CD4-positive, alpha-beta T cell treated with Interleukin-2 at 100 ng/mL for 4 hours (primary cell): ENCODE measurements at places on chromosomes 3 and 15.

DNA sequence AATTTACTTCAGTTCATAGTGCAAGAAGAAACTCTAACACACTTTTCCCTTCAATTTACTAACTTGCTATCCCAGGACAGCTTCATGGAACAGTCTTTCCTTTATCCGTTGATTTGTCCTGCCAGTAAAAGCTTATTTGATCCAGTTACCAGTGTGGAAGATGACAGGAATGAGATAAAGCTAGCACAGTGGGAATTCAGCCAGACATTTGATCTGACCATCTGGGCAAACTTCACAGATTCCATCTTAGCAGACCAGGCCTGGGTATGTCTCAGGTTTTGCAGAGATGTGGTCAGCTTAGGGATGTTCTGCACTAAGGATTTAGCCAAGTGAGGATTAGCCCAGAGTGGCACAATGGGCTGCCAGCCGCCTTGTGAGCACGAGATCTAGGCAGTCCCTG, 19.7 kb downstream of the CEMIP start:
- no peak for DNase-seq

DNA sequence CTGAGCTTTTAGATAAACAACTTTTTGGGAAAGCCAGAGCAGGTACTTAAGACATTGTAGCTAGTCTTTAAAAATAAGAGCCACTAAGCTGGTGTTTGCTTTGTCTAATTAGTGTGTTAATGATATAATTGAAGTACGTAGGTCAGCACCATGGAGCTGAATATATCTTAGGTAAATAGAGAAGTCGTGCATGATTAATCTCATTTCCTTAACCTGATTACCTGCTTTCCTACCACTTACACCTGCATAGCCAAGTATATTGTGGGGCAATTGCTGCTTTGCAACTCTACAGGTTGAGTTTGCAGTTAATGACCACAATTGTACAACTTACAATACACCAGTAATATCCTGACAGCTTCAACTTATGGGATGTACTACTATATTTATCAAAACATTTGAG, 17.6 kb upstream of the TOPAZ1 start:
- no peak for DNase-seq

DNA sequence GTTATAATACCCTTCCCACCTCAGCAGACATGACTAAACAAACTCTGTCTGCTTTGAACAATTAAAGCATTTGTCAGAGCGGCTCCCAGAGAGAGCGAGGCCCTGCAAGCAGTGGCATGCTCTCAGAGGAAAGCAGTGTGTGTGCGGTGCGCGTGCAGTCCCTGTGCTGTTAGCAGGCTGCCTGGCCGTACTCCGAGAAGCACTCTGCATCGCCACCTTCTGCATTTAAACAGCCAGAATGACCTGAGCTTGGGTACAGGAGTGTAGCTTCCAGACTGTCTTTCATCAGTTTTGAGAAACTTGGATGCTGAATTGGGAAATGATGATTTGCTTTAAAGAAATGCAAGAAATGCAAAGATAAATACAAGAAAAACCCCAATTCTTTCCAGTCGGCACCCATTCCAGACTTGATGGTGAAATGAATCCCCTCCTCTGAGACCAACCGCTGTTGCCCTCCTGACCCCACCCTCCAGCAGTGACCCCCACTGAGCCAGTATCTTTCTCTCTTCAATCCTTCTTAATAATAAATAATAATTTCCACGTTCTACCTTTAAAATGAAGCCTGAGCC, 113.5 kb downstream of the VGLL4 start:
- DNase-seq: no peak

DNA sequence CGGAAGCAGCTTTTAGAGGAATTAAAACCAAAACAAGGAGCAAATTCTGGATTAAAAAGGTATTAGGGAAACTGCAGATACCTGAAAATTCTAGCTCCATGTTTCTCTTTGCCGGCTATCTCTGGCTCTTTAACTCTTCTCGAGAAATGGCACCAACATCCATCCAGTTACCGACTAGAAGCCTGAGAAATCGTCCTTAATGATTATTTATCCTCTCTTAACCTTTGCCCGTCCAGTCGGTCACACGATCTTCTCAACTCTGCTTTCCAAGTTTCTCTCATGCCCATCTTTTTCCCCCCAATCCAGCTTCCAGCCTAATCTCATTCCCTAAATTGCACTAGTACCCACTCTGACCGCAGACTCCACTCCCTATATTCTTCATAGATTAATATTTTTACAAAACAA, 596 bp upstream of the SGO1 start:
- no peak for DNase-seq

- no peak for DNase-seq
Measured at GRCh38 chr3:115251509-115251908, 104.4 kb upstream of the ZBTB20 start.

DNA sequence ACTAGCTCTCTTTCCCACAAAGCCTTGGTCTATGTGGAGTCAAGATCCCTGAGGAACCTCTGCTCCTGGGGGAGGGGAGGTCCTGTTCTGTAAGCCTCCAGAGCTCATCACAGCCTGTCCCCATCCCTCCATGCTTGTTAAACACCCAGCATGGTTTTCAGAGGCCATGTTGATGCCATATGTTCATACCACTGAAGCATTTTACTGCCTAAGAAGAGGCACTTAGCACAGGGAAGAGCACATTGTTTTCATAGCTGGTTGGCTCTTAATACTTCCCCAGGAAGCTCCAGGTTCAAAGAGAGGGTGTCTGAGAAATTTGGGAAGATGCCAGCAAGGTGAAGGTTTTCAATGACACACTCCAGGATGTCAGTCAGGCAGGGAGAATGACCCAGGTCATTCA, 25.6 kb downstream of the CPNE4 start:
- DNase-seq: no peak

DNA sequence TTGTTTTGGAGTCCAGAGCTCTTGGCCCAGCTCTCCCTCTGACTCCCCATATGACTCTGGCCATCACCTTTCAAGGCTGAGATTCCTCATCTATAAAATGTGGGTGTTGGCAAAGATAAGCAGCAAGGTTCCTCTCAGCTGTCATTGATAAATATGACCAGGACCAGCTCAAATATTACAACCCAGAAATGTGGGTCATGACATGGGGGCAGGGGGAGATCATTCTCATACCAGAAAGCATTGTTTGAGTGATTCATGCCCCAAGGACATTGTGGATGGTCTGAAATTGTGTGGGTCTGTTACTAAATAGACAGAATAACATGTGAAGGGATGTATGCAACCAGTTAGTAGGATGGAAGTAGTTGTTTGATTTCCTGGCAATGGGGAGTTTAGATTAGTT, 13.9 kb downstream of the UPK1B start:
- no peak for DNase-seq

DNA sequence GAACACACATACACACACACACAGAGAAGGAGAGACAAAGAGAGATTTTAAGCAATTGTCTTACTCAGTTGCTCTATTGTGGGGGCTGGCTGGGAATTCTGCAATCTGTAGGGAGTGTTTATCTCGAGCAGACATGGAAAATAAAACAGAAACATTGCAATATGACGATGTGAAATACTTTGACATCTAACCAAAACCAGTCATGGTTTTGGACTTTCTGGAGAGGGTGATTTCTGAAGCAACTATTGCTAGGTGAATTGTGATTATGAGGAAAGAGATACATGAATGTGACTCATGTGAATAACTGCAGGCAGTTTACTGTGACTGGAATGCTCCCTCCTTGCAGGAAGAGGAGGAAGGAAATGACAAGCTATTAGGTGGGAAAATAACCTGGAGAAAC, 12.3 kb upstream of the PHLDB2 start:
- no peak for DNase-seq

DNA sequence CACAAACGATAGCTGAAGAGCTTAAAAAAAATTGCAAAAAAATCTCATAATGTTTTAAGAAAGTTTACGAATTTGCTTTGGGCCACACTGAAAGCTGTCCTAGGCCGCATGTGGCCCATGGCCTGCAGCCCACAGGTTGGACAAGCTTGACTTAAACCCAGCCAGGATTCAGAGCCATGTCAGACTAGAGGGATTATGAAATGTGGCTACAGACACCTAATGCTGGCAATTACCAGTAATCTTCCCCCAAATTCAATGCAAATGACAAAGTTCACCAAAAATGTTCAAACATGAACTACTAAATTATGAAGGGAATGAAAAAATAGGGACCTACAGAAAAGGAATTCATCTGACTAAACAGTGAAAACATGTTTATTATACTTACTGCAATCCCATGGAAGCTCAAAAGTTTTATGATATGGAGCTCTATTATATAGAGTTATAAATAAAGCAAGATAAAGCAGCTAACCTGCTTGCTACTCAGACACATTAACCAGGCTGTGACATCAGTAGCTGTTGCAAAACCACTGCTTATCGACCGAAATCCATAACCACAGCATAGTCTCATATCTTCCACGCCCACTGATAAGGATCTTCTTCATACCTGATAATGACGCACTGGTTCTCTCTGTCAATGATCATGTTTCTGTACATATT, 49.2 kb downstream of the LDHAL6B start:
- DNase-seq: peak; percentile 11

DNA sequence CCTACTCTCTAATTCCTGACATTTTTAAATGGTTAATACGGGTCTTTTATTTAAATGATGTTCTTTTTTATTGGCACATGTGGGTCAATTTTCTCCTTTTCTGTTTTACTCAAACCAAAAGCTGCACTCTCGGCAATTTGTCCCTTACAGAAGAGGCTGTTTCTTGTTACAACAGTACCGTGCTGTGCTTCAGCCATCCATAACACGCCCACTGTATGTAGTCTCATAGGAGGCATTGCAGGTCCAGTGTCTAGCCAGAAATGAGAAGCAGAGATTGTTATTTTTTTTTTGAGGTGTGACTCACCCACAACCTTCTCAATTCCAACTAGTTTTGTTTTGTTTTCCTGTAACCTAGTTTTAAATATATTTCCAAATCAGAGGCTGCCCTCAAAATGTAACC, 164.6 kb downstream of the GMNC start:
- DNase-seq: no peak

DNA sequence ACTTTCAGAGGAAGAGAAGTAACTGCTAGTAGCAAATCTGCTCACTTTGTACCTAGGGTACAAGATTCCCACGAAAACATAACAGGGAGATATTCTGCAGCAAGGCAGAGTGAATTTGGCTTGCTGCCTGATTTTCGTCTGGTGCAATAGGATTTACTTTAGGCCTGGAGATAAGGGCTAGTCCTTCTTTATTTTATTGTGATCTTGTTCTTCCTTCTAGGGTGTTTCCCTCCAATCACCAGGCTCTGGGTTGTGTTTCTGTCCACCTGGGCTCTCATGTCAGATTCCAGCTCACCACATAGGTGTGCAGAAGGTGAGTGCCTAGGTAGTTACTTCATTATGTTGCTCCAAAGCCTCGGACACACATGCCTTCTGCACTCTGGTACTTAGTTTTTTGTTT, 211.8 kb upstream of the RGMA start:
- no peak for DNase-seq

DNA sequence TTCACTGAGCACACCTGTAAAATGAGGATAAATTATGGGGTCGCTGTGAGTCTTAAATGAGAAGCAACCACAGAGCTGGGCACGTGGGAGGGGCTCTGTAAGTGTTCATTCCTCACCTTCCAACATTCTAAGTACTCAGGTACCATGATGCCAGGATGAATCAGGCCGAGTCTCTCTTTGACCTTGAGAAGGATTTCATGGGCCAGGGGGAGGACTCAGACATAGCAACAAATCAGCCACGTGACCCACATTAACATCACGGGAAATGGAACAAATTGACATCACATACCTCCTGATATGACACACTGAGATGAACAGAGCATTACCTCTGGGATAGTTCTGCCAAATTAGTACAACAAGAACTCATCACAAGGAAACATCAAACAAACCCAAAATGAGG, 35.2 kb upstream of the USP3 start:
- peak; percentile 38 for DNase-seq

DNA sequence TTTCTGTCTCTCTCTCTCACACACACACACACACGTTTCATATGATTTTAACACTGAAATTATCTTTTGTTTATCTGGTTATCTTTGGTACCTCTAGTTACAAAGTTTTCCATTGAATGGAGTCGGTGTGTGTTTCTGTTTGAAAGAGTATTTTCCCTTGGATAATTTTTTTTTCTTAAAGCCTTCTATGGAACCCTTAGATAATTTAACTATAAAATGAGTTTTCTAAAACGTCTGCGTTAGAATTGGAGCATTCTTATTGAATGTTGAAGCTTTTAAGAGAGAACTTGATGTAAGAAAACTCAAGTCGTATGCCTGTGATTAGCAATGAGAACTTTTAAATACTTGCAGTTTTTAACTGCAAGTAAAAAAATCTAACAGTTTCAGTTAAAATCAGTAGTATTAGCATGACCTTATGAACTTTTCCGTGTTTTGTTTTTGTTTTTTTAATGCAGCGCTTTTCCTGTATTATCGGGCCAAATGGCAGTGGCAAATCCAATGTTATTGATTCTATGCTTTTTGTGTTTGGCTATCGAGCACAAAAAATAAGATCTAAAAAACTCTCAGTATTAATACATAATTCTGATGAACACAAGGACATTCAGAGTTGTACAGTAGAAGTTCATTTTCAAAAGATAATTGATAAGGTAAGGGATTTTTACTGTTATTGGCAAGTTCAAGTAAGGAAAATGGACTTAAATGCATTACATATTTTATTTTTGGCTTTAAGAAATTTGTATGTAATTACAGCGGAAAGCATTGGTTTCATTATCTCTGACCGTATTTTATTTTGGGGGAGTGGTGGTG, 3.0 kb downstream of the SMC4 start:
- no peak for DNase-seq

GRCh38 chr3:193207290-193208273, 33.4 kb upstream of the PLAAT1 start:
- DNase-seq: no peak
